Fibroblast of the aortic adventitia (primary cell): ENCODE measurements at places on chromosomes 13 and 19. TPM values are rescaled to one million over a fixed set of nuclear protein-coding genes. Genes with fewer than 3 reads are reported as not detected.
A peak's percentile ranks its signal among the peaks of the same experiment; 100 is the strongest.

- DNase-seq, result no peak
Measured at GRCh38 chr19:10565028-10565566, 713 bp downstream of the KRI1 start.

DNA sequence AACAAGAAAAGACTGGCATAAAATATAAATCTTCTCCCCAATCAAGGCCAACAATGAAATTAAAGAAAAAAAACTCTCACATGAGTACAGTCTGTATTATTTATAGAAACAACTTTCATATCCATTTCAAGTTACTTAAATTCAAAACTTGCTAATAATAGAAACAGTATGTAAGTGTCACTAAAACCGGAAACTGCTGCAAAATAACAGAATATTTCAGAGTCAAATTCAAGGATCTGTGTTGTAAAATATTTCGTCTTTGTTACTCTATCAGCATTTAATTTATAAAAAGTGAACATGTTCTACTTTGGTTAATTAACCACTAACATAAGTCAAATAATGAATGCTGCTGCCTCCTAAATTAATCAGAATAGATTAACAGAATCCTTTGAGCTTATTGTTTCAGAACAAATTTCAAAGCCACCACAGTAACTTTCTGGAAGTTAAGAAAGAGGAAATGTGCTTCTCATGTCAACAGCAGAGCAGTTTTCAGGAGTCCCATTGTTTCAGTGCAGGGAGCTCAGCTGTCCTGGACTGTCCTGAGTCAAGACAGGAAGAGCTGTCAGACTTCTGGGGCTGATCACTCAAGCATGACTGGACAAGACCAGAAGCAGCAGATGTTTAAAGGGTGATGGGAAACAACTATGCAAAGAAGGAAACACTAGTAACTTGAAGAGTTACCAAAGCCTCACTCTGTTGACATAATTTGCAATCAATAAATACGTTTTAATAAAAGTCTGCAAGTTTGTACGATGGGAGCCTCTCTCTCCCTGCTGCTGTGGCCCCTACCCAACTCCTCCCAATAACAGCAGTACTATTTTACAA lies 76.9 kb downstream of the FOXO1 start:
- peak; percentile 52 for DNase-seq

GRCh38 chr19:32224371-32225244 lies 120.8 kb upstream of the ZNF507 start:
- DNase-seq, result peak; percentile 28

GRCh38 chr19:13181747-13182388 lies 31.7 kb downstream of the IER2 start:
- DNase-seq, result peak; percentile 55

- no peak for DNase-seq
Measured at GRCh38 chr19:34574704-34575103, 93.1 kb downstream of the WTIP start.

- no peak for DNase-seq
Measured at GRCh38 chr13:35909837-35910540, 221.2 kb downstream of the DCLK1 start.

DNA sequence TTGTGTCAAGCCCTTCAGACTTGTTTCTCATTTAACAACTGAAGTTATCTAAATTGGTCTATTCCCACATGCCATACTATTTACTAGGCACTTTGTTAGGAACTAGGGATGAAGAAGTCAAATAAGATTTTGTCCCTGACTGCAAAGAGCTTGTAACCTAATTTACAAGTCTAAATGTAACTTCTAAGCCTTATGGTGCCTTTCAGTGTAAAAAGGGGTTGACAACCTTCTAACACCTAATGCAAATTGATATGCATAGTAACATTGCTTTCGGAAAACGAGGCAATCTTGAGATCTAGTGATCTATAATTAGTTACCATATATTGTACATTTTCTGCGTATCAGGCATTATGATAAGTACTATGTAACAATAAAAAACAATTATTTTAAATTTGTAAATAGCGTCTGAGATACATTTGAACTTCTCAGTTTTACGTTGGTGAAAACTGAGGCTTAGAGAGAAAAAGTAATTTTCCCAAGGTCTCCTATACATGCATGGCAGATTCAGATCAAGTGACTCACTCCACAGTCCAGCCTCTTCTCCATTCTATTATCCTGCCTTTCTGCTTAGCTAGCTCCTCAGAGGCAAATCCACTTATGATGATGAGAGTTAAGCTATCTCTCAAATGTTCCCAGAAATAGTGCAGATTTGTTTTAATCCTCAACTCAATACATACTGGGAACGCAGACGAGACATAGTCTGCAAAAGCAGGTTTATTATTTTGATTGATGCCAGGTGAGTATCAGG lies 764.9 kb upstream of the SLITRK5 start:
- no peak for DNase-seq

DNA sequence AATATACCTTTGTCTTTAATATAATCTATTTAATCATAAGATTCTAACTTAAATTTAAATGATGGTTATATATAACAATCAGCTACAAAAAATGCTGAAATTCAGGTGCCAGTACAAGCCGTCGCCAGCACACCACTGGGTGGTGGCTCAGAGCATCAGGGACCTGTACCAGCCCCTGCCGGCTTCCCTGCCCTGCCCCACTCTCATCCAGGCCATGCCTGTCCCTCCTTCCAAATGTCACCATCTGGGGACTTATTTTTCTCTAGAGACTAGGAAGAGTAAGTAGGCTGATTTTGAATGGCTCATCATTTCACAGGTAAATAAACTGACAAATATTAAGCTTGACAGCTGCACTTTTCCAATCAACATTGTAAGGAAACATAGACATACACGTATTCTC lies 1.6 kb downstream of the METTL21C start:
- DNase-seq, result no peak

GRCh38 chr13:63882052-63882451 lies 2466.4 kb upstream of the PCDH20 start:
- DNase-seq, result no peak

- no peak for DNase-seq
Measured at GRCh38 chr19:57773488-57773887, 4.0 kb downstream of the ZNF586 start.

- DNase-seq, result no peak
Measured at GRCh38 chr13:75294110-75294509, 187.9 kb downstream of the TBC1D4 start.

GRCh38 chr19:14478113-14478545 lies 3.0 kb upstream of the PTGER1 start:
- no peak for DNase-seq

- DNase-seq, result no peak
Measured at GRCh38 chr13:99967869-99968520, 3.6 kb downstream of the ZIC5 start.

DNA sequence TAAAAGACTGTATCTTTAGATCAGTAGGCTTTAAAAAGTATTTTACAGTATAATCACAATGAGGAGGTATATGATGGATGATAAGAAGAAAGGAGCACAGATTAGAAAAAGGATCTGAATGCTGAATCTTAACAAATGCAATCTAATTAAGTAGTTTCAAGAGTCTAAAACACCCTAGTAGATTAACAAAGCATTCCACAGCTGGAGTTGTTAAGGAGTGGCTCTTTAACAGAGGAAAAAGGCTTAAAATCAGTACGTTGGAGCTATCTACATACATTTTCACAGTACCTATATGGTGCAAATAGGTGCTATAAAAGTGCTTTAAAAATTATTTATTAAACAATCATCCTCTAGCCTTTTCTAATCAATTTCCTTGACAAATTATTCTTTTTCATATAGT lies 34.5 kb downstream of the TSC22D1 start:
- DNase-seq, result no peak

Gene A1BG
- 6.8 TPM in 1 of 2 replicates, not detected in the other for total RNA-seq

Gene C19orf67
- total RNA-seq, result 0.27 TPM in 1 of 2 replicates, not detected in the other

Gene ZNF841
- 26.0 and 28.9 TPM in 2 replicates for total RNA-seq

Gene KLK2
- total RNA-seq, result not detected in 2 replicates

Gene URI1
- 63.8 and 103 TPM in 2 replicates for total RNA-seq

Gene CYP2A6
- total RNA-seq, result not detected in 2 replicates

Gene COMMD6
- total RNA-seq, result 59.2 and 126 TPM in 2 replicates
